ENCODE measurements at places on chromosomes 3 and 15.

DNA sequence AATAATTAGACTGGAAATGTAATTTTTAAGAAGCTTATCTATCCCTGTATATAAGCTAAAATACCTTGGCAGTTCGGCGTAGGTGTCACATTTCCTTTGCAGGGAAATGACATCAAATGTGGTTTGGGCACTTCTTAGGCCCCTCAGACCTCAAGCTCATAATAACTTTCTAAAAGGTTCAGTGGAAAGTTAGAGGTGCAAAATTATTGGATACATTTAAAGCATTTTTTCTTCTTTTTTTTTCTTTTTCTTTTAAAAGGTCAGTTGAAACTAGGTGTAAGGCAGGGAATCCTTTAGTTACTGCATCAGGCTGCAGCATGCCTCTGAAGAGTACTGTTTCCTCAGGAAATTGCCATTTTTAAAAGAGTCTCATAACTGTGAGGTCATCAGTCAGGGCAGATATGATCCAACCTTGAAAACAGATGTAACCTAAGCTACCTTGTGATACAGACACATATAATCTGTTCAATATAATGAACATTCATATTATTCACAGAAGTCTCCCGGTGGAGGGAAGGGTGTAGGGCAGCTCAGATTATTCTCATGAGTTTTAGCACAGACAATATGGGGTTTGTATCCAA lies 4.8 kb downstream of the SACM1L start:
- peak; percentile 47 for DNase-seq

GRCh38 chr3:51544011-51544775 lies 5.7 kb downstream of the RAD54L2 start:
- no peak for DNase-seq

DNA sequence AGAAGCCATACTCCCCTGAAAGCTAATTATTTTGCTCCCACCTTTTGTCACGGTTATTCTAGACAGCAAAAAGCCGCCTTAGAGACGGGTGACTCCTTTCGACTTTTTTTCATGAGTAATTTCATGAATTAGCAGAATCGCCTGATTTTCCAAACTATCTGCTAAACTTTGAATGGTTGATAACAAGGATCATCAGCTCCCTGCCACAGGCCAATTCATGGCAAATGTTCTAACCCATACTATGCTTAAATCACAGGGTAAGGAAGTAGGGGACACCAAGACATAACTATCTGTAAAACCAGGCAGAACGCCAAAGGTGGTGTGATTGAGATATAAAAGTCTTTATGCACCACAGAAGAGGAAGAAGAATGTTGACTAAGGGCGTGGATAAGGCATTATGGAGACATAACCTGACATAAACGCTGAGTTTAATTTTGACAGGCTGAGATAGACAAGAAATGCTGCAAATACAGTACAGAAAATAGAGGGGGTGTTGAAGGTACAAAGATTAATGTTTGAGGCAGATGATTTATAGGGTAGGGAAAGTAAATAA lies 891 bp upstream of the DMXL2 start:
- no peak for DNase-seq

- DNase-seq: no peak
Observed at GRCh38 chr3:81068546-81068945, 692.9 kb downstream of the GBE1 start.

DNA sequence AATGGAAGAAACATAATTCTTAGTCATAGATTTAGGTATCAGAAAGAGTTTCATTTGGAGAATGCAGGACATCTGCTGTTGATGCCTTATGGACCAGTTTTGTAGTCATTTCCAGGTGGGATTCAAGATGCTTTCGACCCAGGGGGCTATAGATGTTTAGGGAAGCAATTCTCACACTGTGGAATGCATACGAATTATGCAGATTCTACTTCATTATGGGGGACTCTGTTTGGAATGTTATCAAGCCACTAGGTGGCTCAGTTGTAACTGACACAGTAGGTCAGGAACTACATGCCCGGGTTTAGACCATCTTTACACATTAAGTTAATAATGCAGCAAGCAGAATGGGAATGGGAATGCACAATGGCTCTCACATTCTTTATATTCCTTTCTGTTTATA lies 1359.8 kb downstream of the ZPLD1 start:
- DNase-seq: no peak

Measured in activated naive CD4-positive, alpha-beta T cell treated with Interleukin-2 at 50 U/mL for 16 hours (primary cell).